Subcutaneous preadipocyte (primary cell): ENCODE measurements at places on chromosomes 3 and 15. TPM values are rescaled to one million over a fixed set of nuclear protein-coding genes. Genes with fewer than 3 reads are reported as not detected.

AQP9 gene
- 4.5 and 4.8 TPM in 2 replicates for total RNA-seq

BCL2A1 gene
- 0.20 and 1.1 TPM in 2 replicates for total RNA-seq

SI gene
- total RNA-seq, result not detected in 2 replicates

FAM81A gene
- total RNA-seq, result 2.2 and 3.3 TPM in 2 replicates

USP13 gene
- total RNA-seq, result 9.2 and 14.3 TPM in 2 replicates

PHLDB2 gene
- total RNA-seq, result 32.6 and 47.8 TPM in 2 replicates

DZIP3 gene
- total RNA-seq, result 7.0 and 10.2 TPM in 2 replicates
